Esophagus mucosa (tissue), 1 donor: ENCODE measurements at places on chromosomes 13 and 19.

- no peak for ATAC-seq
Observed at GRCh38 chr13:43346427-43346826, 323.0 kb downstream of the DNAJC15 start.

DNA sequence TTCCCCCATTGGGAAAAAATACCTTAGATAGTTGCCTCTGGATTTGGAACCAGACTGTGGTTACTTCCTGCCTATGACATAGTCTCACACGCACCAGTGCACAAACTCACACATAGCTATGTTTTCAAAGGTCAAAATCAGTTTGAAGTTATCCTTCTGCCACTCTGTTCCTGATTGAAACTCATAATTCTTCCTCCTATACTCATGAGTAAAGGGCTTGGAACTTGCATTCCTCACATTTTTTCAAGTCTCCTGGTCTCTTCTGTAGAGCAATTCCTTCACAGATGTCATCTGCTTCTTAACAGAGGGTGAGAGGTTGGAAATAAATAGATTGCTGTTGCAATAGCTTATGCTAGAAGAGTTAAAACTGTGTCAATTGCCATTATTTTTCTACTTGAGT is 18.6 kb upstream of the POSTN start:
- no peak for ATAC-seq

DNA sequence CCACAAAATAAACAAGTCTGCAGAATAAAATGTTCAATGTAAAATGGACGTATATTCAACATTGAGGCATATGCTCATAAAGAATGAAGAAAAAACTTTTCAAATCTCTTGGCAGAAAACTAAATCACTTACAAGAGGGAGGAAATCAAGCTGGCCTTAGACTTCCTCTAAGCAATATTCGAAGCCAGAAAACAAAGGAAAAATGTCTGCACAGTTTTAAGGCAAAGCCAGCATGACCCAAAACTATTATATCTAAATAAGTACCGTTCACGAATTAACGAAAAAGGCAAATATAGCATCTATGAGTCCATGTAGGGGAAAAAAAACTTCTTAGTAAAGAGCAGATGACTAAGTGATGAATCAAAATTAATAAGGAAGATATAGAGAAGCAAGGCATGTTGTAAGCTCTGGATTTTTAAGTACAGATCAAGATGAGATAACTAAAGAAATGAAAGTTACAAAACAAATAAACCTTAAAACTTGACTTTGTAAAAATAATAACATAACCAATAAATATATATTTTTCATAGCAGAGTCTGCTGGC is 101.3 kb downstream of the KCNRG start:
- ATAC-seq = no peak

DNA sequence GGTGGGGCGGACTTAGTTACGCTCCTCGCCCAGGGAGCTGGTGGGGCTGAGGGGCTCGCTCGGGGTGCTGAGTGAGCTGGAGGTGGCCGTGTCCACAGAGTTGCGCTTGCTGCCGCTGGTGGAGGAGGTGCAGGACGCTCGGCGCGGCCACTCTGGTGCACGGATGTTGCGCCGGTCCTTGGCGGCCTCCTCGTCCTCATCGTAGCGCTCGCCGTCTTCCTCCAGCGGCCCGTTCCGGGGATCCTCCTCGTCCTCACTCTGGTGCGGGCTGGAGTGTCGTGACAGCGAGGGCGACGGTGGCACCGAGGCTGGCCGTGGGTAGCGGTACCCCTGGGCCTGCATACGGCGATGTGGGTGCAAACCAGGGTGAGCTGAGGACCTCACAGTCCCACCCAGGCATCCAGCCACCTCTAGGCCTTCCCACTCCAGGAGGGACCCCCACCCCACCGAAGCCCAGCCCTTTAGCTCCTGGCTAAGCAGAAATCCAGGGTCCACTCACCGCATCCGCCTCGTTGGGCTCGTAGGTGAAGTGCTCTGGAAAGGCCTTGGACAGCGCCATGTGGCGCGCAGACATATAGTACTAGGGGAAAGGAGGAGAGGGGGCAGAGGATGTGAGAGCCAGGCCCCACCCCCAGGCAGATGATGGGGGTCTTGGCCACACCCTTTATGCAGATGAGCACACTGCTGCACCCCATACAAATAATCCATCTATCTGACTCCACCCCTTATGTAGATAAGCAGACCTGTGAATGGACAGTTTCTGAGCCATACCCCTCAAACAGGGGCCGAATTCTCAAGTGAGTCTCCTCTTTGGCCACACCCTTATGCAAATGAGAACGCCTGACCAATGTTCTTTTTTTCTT is 4.4 kb downstream of the FTL start:
- ATAC-seq = no peak

- no peak for ATAC-seq
Observed at GRCh38 chr19:51489113-51489512, 10.8 kb downstream of the CEACAM18 start.

- no peak for ATAC-seq
Observed at GRCh38 chr13:24865163-24865953, 101.4 kb downstream of the RNF17 start.

DNA sequence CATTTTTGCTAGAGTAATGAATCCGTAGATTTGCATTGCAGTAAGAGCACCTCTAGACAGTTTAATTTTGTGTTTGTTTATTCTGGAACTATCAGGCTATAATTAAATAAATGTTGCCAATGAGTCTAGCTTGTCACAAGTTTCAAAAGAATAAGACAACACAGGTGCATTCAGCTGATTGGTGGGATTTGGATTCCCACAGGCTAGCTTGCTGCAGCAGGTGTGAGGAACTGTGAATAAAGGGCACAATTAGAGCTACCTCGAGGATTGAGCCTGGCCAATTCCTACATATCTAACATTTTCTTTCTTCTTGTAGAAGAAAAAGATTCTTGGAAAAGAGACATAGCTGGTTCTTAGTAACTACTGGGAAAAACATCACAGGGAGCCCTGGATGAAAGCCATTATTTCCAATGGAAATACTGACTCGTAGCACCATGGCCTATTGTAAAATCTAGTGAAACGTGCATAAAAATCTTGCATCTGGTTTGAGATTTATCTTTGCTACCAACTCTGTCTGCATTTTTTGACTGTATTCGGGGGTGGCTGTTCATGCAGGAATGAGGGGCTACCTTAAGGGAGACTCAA is 360.9 kb downstream of the FGF9 start:
- ATAC-seq = no peak

DNA sequence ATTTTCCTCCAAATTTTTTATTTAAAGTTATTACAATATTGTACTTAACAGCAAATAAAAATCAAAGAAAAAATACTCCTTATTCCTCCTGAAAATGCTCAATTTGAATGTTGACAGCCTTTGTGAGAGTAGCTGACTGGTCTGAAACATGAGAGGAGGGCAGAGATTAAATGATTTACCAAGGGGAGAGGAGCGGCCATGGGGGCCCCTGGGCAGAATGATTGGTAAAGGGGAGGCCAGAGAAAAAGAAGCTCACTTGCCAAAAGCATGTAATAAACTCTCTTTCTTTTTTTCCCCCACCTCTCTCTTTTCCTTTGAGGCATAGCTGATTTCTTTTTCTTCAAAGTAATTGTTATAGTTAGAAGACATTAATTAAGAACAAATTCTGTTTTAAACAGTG is 30.1 kb upstream of the FNDC3A start:
- ATAC-seq = no peak

- ATAC-seq = no peak
Observed at GRCh38 chr19:31264041-31264778, 85.0 kb downstream of the TSHZ3 start.

DNA sequence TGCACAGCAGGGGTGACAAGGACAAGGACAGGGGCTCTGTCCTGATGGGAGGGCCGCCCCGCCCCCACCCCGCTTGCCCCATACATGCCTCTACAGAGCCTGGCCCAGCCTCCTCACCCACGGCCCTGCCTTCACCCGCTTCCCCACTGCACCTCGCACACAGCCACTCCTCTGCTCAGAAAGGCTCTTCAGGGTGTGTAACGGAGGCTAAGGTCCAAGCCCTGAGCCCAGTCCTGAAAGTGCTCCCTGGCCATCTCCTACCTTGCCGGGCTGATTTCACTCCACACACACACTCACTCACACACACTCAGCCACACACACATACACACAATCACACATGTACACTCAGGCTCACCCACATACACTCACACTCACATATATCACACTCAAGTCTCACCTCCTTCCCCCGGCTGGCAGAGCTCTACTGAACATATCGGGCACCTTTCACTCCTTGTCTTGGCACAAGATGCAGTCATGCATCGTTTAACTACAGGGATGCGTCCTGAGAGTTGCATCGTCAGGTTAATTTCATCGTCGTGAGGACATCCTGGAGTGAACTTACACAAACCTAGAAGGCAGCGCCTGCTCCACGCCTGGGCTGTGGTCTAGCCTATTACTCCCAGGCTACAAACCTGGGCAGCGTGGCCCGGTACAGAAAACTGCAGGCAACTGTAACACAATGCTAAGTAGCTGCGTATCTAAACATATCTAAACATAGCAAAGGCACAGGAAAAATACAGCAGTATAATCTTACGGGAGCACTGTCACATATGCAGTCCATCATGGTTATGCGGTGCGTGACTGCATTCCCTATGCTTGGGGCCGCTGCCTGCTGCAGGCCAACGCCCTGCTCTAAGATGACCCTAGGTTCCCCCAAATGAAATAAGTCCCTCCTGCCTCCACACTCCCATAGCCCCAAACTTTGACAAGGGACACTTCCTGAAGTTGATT is 13.1 kb downstream of the EPS15L1 start:
- peak; percentile 21 for ATAC-seq

DNA sequence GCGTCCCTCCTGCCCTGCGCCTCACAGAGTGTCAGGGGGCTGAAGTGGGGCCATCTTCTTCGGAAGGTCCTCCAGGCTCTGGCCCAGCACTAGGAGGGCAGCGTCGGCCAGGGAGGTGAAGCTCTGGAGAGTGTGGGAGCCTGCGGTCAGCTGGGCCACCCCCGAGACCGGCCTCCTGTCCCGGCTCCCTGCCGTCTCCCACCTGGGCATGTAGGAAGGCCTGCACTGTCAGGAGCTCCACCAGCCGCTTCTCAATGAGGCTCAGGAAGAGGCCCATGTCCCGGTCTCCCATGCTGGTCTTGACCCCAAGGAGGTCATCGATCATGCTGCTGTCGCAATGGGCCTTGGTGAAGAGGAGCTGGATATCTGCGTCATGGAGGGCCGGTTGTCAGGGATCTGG is 27.4 kb upstream of the EMP3 start:
- ATAC-seq = no peak

DNA sequence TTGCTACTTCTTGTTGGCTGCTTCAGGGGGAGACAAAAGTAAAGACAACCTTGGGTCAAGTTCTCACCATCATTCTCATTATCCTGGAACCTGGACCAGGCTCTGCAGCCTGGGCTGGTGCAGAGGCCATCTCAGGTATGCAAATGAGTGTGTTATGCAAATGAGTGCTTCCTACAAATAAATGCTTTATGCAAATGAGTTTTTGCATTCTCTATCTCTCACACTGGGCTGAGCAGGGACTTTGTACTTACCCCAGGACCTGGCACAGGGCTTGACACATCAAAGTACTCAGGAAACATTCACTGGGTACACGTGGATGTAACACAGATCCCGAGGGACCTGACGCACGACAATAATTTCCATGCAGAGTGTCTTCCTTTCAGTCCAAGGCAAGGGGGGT is 103.0 kb downstream of the DNAJC15 start:
- no peak for ATAC-seq

DNA sequence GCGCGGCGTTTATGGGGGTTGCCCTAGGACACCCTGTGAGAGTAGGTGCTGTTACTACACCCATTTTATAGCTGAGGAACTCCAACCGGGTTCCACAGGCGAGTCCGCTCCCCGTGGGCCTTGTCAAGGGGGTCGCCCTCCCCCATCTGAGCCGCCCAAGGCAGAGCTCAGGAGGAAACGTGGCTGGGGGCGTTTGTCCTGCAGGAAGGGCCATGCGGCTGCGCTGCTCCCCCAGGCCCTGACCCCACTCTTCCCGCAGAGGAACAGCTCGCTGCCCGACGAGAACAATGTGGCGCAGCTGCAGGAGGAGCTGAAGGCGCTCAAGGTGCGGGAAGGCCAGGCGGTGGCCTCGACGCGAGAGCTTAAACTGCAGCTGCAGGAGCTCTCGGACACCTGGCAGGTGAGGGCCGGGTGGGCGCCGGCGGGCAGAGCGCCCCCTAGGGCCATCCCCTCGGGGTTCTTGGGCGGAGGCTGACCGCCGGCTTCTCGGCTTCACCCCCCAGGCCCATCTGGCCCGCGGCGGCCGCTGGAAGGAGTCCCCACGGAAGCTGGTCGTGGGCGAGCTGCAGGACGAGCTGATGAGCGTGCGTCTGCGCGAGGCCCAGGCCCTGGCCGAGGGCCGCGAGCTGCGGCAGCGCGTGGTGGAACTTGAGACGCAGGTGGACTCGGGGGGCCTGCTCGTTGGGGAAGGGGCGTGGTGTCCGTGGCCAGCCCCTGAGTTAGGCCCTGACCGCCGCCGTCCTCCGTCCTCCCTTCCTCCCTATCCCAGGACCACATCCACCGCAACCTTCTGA is 12.4 kb downstream of the PRR36 start:
- no peak for ATAC-seq

DNA sequence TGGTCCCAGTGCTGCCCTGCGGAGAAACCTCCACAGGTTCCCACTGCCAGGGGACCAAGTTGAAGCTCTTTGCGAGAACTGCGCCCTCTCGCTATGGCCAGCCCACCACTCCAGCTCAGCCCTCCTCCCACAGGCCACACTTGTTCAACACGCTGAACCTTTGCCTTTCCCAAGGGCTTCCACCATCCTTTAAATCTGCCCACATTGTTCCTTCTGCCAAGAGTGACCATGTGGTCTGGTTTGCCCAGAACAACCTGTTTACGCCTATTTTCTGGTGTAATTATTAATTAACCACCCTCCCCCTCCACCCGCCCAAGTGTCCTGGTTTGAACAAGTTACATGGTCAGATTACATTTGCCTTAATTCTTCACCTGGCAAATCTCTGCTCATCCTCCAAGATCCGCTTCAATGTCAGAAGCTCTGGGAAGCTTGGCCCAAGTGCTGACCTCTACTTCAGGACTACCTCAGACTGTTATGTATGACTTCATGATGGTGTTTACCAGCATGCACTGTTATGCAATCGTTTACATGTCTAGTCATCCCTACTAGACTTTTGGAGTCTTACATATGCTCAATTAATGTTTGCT is 12.0 kb upstream of the USP12 start:
- ATAC-seq = peak; percentile 48

GRCh38 chr19:32458500-32459123 is 53.0 kb downstream of the DPY19L3 start:
- ATAC-seq = no peak

GRCh38 chr13:40273253-40274025 is 393.0 kb downstream of the FOXO1 start:
- ATAC-seq = no peak

GRCh38 chr13:96080676-96081075 is 9.2 kb upstream of the HS6ST3 start:
- no peak for ATAC-seq

DNA sequence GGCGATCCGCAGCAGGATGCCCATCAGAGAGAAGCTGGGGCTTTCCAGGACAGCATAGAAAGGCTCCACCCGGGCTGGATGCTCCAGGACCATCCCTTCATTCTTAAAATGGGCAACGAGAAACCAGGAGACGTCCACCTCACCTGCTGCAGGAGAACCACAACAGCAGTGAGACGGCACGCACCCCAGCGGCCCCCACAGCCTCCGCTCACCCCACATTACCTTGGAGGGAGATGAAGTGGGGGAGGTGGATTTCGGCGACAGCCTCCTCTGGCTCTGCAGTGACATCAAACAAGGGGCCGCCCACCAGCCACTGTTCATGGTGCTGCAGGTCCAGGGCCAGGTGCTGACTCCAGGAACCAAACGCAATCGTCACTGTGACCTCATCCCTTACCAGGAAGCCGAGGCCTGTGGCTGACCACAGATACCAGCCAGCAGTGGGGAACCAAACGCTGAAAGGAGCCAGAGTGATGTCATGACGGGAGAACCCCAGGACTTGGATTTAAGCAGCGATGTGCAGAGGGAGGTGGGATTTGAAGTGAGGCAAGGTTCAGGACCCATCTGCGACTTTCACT is 25.1 kb downstream of the CARD8 start:
- no peak for ATAC-seq
